ENCODE measurements at places on chromosomes 11 and 22.

- no peak for DNase-seq
These were observed 24.8 kb downstream of the SERPING1 start for GRCh38 chr11:57622263-57622662.

DNA sequence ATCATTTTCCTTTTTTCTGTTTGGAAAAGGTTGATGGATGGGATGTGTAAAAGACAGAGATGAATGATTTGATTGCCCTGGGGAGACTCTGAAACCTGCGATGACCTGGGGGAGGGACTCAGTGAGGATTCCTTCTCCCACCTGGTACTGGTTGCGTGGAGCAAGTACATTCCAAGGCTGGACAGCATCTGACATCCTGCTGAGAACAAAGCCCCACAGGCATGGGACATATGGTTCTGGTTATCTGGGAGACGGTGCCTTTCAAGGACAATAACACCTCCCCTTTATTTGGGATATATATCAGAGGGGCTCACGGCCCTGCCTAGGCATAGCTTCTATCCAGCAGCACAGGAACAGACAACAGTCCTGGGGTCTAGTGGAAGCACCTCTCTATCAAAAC is 527.8 kb downstream of the METTL15 start:
- no peak for DNase-seq

DNA sequence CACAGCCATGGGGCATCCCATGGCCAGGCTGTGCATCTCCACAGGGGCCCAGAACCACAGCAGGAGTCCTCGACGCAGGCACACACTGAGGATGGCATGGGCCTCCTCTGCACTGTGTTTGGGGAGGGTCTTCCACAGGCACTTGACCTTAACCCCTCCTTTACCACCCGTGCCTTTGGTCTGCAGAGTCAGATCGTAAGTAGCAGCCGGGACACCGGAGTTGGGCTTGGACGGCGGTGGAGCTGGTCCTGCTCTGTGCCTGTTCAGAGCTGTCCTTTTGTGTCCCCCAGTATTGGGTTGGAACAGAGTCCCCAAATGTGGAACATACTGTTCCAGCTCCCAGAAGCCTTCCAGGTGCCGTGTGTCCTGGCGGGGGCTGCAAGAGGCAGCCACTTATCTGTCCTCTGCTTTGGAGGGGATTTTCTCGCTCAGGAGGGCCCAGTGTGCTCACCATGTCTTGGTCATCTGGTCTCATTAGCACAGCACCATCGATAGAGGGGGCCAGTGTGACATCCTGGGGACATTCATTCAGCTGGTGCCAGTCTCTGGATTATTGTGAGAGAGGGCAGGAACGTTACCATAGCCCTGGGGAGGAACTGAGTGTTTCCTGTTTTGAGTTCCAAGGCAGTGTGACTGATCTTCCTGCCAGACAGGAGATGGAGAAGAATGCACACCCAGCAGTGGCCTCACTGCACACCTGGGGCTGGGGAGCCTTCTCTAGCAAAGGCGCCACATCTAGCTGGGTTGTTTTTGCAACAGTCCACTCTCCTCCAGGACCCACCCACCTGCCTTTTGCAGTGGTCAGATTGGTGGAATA is 12.4 kb downstream of the CRELD2 start:
- peak; percentile 78 for DNase-seq

- DNase-seq = no peak
These were observed 4.6 kb downstream of the OR4C45 start for GRCh38 chr11:50037251-50037650.

- DNase-seq = peak; percentile 70
These were observed 48.5 kb upstream of the VPREB1 start for GRCh38 chr22:22196018-22196533.

GRCh38 chr11:107780136-107780535 is 68.3 kb upstream of the SLN start:
- no peak for DNase-seq

- no peak for DNase-seq
These were observed 133.2 kb downstream of the APOL5 start for GRCh38 chr22:35850831-35851230.

- no peak for DNase-seq
These were observed 113.6 kb downstream of the KCNQ1 start for GRCh38 chr11:2558397-2558796.

DNA sequence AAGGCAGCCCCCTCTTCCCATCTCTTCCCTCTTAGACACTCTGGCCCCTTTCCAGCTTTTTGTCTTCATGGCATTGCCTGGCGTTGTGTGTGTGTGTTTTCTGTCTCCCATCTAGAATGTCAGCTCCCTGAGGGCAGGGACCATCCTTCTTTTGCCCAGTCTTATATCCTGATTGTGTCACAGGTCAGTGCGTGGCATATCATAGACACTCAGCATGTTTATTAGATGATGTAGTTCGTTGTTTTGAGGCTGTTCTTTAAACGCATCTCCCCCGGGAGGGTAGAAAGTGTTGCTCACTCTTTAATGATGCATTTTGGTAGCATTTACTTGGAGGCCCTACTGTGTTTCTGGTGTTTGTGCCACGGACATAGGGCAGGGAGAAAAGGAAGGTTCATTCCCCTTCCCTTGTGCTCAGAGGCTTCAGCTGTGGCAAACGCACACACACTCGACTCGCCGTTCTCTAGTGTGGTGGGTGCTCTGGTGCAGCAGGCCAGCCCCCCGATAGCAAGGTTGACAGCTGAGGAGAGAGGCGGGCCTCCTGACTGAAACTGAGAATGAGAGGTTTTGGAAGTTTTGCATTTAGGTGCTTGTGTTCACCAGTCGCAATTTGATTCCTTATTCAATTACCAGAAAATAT is 60.2 kb downstream of the TNRC6B start:
- DNase-seq = peak; percentile 31

DNA sequence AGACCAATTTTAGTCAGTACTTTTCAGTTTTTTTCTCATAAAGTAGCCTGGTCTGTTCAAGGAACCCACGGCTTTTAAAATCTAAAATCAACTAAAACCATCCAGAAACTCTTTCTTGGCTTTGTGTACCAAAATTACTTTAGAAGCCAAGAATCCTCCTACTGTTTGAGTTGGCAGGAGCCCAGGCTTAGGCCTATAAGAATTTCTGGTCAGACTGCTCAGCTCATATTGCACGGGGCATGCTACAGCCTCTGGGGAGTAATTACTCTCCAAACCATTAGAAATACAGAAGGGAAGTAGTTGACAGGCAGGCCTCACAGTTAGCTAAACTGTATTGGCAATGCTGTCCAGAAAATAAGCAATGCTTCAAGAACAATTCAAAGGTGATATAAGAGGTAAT is 1862.9 kb upstream of the RAG2 start:
- DNase-seq = no peak

- DNase-seq = no peak
These were observed 177.8 kb upstream of the NARS2 start for GRCh38 chr11:78752494-78752893.

DNA sequence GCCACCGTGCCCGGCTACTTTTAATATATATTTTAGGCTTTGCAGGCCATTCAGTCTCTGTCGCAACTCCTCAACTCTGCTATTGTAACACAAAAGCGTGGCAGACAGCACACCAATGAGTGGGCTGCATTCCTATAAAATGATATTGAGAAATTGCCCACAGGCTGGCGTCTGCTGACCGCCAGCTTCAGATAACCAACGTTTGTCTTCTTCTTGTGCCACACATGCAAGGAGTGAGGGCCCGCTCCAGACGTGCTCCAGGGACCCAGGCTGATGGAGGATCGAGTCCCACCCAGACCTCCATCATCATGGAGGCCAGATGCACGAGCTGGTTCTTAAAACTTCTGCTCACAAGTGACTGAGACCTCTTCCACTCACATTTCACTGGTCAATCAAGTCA is 35.4 kb upstream of the LINC01488 start:
- no peak for DNase-seq

- DNase-seq = no peak
These were observed 92.3 kb downstream of the GAB2 start for GRCh38 chr11:78325274-78325781.

DNA sequence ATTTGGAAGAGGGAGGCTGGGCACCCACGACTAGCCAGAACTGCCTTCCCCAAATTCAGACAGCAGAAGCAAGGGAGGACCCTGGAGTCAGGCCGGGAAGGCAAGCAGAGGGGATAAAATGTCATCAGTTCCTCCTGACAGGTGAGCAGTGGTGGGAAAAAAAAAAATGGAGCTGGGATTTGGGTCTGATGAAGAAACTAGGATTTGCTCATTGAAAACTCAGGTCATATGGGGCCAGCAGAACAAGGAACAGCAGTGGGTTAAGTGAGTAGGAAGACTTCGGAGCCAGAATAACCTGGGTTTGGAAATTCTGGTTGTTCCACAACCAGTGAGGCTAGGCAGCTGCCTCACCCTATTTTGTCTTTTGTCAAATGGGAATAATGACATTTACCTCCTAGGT is 28.9 kb upstream of the DRD2 start:
- DNase-seq = no peak

DNA sequence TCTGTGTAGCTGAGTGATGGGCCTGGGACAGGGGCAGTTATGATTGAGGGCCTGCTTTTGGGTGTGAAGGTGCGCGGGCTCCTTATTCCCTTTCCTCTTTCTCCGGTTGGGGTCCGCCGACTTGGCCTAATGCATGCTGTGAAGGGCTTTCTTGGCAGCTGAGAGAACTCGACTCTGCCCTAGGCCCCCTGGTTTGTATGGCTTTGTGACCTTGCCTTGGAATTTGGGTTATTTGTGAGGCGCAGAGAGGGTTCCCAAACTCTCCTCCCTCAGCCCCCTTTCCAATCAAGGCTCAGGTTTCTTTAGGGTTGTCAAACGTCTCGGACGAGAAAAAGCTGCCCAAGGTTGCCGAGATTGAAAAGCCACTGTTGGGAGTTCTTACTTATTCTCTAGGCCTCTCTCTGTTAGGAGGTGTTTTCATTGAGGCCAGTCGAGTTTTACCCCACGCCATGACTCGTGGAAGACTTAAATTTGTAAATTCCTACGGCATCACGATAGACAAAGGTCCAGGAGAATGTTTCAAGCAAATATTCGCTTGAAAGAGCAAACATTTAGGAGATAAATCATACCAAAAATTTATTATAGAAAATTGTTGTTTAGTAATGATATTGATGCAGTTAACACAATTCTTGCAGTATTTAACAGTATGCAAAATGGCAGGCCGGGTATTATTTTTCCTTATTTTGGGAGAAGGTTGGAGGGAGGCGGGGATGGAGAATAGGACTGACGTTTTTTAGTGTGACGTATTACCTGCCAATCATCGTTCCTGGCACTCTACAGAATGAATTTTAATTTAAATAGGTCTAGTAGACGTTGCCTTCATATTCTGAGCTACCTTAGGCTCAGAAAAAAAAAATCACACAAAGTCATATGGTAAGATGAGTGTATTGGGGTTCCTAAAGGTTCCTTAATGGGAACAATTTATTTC is 689 bp downstream of the PDHX start:
- peak; percentile 16 for DNase-seq

GRCh38 chr11:121293288-121293594 is 670 bp downstream of the SC5D start:
- DNase-seq = no peak

DNA sequence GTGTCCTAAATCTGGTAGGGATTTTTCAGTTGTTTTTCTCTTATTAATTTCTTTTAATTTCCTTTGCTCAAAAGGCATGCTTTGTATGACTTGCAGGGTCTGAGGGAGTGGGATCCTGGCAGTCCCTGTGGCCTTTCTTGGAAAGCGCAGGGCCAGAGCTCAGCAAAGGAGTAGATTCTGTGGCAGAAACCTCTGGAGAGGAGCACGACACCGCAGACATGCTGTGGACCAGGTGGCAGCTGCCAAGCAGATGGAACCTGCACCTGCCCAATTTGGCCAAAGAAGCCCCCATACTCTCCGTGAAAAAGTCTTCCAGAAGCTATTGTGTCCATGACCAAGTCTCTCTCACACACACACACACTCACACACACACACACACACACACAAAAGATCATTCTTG is 78.9 kb upstream of the FGF3 start:
- no peak for DNase-seq

GRCh38 chr11:15212876-15213275 is 98.2 kb downstream of the INSC start:
- no peak for DNase-seq

DNA sequence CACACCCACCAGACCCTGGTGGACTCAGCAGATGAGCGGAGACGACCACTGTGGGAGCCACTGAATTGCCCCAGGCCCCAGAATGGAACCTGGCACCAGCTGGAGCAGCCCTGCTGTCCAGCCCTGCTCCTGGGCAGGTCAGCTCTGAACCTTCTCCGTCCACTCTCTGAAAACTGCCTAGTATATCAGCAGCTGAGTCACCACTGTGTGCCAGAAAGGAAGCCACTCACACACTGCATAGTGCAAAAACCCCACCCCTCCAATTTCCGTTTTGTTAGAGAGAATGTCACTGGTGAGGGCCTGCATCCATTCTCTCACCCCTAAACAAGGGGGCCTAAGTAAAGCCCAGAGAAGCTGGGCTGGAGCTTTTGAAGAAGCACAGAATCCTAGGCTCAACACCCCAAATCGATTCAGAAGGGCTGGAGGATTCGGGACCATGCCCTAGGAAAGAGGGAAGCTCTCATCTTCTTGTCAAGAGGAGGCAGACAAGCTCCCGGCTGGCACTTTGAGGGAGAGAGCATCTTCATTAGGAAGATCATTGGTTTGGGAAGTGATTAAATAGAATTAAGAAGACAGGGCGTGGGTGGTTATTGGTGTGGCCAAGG is 44.5 kb downstream of the GALNT18 start:
- DNase-seq = no peak

DNA sequence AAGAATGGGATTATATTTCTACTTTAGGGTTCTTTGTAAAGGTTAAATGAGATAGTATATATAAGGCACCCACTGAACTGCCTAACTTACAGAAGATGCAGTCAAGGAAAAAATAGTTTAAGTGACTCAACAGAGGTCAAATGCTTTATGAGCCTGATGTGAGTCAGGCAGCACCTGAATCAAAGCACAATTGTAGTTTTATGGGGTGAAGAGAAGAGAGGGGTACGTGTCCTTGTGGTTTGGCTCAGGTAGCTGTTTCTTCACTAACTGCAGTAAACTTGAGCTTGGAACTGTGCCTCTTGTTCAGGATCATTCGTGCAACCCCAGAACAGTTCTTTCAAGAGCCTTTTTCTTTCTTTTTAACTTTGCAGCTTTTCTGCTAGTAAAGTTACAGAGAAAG is 125.2 kb upstream of the SPON1 start:
- DNase-seq = no peak

DNA sequence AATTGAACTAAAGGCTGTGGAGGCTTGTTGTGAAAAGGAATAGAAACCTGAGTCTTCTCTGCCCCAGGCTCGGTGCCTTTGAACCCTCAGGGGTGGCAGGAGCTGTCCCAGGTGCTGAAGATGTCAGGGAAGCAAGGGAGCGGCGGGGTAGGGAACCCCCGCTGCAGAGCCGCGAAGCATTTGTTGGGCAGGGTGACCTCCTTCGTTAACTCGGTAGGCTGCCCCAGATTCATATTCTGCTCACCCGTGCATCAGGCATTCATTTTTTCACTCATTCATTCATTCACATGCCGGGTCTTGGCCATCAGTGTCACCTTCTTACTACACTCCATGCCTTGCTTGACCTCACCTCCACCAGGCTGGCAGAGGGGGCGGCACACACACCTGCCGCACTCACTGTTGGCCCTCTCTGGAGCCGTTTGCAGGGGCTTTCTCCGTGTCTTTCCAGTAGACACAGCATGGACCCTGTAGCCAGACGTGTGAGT is 618.9 kb downstream of the BRD1 start:
- no peak for DNase-seq

GRCh38 chr11:11178671-11179638 is 174.1 kb downstream of the CSNK2A3 start:
- DNase-seq = no peak

Data from GM20000 (cell line).